ENCODE measurements at places on chromosomes 13 and 19.

GRCh38 chr13:37065890-37066526 lies 6.5 kb upstream of the SUPT20H start:
- no peak for DNase-seq

DNA sequence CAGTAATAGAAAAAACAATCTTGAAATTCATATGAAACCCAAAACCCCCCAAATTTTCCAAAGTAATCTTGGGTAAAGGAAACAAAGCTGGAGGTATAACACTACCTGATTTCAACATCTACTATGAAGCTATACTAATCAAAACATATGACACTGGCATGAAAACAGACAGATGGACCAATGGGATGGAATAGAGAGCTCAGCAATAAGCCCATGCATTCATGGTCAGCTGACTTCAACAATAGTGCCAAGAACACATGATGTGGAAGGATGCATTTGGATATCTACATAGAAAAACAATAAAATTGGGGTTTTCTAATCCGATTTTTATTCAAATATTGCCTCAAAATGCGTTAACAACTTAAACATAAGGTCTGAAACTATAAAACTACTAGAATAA lies 32.2 kb upstream of the ZNF766 start:
- DNase-seq = no peak

- DNase-seq = no peak
These were observed 228.5 kb upstream of the ARGLU1 start for GRCh38 chr13:106796280-106797047.

DNA sequence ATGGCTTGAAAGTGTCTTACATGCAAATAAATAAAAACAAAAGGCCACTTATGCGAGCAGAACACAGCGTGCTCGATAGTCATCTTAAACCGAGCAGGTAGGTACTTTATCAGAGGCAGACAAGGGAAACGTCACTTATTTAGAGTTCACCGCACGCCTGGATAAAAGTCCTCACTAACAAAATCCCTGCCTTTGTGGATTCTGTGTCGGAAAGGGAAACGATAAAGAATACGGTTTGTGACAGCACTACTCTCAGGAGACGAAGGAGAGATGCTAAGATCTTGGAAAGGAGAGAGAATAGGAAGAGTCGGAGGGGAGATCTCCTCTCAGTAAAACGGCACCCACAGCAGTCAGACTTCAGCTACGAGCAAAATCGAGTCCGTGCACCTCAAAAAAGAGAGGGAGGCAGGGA lies 581 bp downstream of the RCBTB1 start:
- DNase-seq = peak; percentile 22

GRCh38 chr19:48501494-48502349 lies 9.9 kb downstream of the LMTK3 start:
- DNase-seq = peak; percentile 100

- DNase-seq = no peak
These were observed 752.5 kb upstream of the SGCG start for GRCh38 chr13:22428188-22428828.

GRCh38 chr13:109427148-109427547 lies 359.2 kb downstream of the IRS2 start:
- no peak for DNase-seq

DNA sequence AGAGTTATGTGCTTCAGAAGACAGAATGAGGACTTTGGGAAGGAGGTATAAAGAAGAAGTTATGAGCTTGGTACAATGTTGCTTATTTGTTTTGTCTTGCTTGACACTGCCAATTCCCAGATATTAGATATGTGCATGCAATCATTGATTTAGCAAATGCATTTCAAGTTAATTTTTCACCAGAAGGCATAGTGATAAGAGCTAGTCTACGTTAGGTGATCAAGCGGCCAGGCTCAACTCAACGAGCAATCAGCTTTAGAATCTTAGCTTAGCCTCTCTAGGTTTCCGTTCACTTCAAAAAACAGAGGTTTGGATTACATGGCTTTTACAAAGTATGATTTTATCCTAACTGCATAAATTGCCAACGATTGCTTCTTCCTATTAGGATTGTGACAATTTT lies 81.6 kb upstream of the POSTN start:
- no peak for DNase-seq

- no peak for DNase-seq
These were observed 35.6 kb downstream of the EFNB2 start for GRCh38 chr13:106499896-106500295.

DNA sequence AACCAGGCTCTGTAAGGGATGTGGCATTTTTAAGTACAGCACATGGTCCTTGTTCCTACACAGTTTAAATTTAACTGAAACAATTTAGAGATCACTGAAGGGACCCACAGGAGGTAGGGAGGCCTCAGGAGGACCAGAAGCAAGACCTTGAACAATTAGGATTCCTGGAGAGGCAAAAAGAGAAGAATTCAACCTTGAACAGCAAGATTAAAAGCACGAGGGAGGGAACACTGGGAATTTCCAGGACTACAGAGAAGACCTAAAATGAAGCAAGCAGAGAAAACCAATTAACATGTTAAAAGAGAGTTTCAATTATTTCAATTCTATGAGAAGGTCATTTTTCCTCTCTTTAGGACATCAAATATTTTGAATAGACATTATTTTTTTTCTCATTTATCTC lies 160.3 kb downstream of the KCTD12 start:
- no peak for DNase-seq

GRCh38 chr13:79853251-79853650 lies 372.3 kb downstream of the NDFIP2 start:
- DNase-seq = no peak

Measured in NCI-H187 (cell line).